ENCODE measurements at places on chromosomes 3 and 15.

- no peak for DNase-seq
Observed at GRCh38 chr3:89586676-89587075, 479.3 kb downstream of the EPHA3 start.

DNA sequence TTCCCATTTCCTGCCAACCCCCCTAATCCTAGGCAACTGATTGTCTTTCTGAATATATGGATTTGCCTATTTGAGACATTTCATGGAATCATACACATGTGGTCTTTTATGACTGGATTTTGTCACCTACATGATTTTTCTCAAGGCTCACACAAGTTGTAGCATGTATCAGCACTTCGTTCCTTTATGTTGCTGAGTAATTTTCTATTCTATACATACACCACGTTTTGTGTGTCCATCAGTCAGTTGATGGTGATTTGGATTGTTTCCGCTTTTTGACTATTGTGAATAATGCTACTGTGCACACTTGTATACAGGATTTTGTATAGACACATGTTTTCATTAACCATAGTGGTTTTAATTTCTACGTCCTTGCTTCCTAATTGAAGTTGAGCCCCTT lies 203.1 kb downstream of the ITPR1 start:
- DNase-seq, result no peak

DNA sequence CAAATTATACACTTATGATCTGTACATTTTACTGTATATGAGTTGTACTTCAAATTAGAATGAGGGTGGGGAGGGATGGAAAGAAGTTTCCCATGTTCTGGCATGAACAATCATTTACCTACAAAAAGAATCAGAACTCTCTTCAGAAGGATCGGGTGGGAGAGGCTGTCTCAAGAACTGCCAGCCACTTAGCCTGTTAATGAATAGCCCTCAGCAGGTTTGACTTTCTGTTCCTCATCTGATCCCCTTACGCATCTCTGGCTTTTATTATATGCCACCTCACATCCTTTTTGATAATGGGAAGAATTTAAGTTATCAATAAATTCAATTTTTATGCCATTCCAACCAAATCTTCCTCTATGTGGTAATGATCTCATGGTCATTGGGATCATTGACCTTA lies 168.3 kb upstream of the TGFBR2 start:
- DNase-seq, result no peak

DNA sequence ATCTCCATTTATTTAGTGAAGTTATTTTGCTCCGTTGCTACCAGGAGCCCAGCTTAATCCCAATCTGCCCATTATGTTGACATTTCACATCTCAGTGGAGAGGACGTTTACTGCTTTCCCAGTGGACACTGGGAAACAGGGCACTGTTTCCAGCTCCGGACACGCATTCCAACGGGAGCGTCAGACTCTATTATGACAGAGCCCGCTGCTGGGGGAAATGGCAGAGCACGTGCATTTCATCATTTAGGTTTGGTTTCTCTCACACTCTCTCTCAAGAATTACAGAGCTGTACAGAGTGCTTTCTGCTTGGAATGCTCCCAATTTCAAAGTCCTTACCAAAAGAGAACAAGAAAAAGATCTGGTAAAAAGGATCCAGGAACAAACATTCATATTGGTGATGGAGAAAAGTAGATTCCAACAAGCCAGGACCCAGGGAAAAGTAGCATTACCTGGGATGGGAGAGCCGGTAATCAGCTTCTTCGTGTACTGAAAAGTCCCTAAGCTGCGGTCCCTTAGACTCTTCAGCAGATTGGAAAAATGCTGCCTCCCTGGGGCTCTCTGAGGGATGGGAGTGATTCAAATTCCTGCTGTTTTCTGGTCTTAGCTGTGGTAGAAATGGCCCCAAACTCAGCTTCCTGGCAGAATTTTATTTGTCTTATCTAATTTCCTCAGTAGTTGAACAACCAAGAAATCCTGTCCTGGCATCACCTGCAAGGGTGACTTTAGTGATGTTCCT lies 136.0 kb upstream of the THBS1 start:
- DNase-seq, result no peak

- no peak for DNase-seq
Observed at GRCh38 chr3:128145279-128145678, 8.0 kb upstream of the EEFSEC start.

GRCh38 chr3:151383956-151384355 lies 597 bp downstream of the P2RY12 start:
- DNase-seq, result no peak

GRCh38 chr3:71244826-71245488 lies 338.6 kb downstream of the FOXP1 start:
- no peak for DNase-seq

- DNase-seq, result no peak
Observed at GRCh38 chr3:155185631-155186071, 105.5 kb downstream of the MME start.

DNA sequence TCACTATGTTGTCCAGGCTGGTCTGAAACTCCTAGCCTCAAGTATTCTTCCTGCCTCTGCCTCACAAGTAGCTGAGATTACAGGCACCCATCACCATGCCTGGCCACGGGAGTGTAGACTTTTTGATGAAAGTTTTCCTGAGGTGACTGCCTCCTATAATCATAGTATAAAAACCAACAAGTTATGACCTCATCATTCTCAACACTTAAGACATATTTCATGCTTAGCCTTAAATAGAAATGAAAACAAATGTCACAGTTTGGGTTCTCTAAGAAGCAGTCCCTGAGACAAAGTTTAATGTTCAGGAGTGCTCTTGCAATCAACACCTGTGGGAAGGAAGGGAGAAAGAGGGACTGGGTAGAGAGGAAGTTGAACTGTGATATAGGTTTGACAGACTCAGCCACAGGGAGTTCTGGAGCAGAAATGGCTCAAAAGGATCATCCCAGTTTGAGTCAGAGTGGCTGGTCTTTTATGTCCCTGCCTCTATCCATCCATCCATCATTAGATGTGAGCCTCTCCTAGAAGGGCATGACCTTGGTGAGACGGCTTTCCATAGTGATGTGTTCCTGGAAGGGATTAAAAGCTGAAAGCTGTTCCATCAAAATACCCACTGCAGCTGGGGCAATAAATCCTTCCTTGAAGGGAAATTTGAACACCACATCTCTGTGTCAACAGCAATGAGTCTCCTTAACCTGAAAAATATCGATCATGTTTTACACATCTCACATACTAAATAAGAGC lies 16.2 kb upstream of the ABHD5 start:
- DNase-seq, result no peak

DNA sequence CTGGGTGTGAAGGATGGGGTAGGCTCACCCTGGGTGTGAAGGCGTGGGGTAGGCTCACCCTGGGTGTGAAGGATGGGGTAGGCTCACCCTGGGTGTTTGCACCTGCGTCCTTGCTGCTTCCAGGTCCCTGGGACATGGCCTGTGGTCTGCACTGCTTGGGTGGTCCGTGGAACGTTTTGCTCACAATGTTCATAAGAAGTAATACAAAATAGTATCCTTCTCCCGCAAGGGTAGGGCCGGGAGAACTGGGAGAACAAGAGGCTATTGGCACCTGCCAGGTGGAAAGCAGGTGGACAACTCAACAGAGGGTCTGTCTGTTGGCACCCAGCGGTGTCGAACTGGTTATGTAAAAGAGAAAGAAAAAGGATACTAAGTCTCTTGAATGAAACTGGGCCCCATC lies 17.0 kb upstream of the PCSK6 start:
- DNase-seq, result no peak

DNA sequence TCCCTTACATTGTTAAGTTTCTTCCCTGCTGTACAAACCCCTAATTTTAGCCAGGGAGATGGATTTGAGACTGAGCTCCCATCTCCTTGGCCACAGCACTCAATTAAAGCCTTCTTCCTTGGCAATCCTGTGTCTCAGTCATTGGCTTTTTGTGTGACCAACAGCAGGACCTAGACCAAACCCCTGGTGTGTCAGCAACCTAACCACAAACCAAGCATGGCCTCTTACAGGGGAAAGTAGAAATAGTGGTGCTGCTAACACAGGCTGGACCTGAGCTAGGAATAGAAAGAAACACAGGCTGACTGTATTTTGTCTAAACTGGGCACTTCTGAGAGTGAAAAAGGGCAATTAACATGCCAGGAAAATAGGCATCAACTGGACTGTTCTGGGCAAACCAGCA lies 37.9 kb downstream of the PPCDC start:
- no peak for DNase-seq

- DNase-seq, result no peak
Observed at GRCh38 chr15:74823324-74823723, 3.1 kb upstream of the CPLX3 start.

DNA sequence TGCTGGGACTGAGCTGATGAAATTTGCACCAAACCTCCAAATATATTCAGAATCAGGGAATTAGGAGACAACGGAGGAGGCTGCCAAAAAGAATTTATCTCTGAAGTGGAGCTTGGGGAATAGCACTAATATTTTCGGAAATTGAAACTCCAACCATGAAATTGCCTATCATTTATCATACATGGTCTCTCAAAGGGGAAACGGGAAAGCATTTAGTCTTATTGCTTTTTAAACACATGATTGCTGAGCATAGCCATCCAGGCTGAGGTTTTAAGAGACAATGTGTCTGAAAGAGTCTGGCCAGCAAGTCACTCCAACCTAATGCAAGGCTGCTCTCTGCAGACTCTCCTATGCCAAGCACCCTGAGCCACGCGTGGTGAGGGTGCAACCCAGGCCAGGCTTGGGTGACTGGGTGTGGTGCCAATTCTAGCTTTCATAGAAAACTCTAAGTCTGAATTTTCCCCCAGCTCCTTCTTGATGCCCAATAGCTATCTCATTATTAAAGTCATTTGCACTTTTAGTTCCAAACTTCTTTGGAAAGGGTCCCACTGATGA lies 200.2 kb downstream of the RPLP1 start:
- DNase-seq, result no peak

DNA sequence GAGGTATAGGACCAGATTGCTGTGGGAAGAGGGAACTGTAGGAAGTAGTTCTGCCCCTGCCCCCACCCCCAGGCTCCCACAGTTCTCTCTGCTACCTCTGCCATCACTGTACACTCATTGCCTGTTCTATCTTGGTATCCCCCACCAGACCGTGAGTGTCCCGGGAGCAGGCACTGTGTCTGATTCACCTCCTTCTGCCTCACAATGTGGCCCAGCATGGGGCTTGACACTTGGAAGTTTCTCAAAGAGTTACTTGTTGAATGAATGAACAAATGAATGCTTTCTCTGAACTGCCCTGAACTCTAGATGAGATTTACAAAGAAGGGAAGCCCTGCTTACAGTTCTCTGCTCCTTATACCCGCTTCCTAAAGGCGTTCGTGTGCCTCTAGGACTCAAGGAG lies 27.1 kb upstream of the PIK3CB start:
- DNase-seq, result no peak

- no peak for DNase-seq
Observed at GRCh38 chr3:53158765-53159155, 2.2 kb upstream of the PRKCD start.

Measured in retinal pigment epithelial cell (primary cell).